Heart left ventricle (tissue), 16 donors: ENCODE measurements at places on chromosomes 2 and 18.

DNA sequence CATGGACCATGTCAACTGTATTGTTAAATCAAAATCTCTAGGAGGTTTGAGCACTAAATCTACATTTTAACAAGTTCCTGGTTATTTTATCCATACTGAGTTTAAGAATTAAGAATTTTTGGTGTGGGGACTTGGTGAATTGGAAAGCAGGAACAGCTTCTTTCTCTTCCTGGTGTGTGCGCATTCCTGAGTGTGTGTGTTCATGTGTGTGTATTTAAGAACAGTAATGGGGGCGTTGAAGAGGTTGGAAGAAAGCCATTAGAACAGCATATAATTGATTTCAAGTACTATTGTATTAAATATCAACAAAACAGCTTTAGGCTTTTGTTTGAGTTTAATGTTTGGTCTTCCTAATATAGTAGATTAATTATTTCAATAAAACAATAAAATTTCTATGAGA, 801.3 kb upstream of the ID2 start:
- no peak overlapping the region for H3K4me3 ChIP-seq
- H3K4me1 ChIP-seq: no peaks in the 10 kb centered on the region
- H3K27me3 ChIP-seq: peaks cover 5% of the 10 kb centered on the region
- no peak for DNase-seq
- no peaks in the 10 kb centered on the region for H3K36me3 ChIP-seq
- H3K27ac ChIP-seq: no peak overlapping the region

- peaks cover 28% of the 10 kb centered on the region for H3K27me3 ChIP-seq
- peaks cover 8% of the 10 kb centered on the region for H3K4me1 ChIP-seq
- H3K4me3 ChIP-seq: no peak overlapping the region
- DNase-seq: no peak
Observed at GRCh38 chr2:218881744-218882460, 1.2 kb downstream of the WNT10A start.

- no peak for DNase-seq
- no peaks in the 10 kb centered on the region for H3K36me3 ChIP-seq
- H3K4me3 ChIP-seq: no peak overlapping the region
- no peak overlapping the region for H3K27ac ChIP-seq
Observed at GRCh38 chr2:126358122-126358521, 297.8 kb upstream of the GYPC start.

DNA sequence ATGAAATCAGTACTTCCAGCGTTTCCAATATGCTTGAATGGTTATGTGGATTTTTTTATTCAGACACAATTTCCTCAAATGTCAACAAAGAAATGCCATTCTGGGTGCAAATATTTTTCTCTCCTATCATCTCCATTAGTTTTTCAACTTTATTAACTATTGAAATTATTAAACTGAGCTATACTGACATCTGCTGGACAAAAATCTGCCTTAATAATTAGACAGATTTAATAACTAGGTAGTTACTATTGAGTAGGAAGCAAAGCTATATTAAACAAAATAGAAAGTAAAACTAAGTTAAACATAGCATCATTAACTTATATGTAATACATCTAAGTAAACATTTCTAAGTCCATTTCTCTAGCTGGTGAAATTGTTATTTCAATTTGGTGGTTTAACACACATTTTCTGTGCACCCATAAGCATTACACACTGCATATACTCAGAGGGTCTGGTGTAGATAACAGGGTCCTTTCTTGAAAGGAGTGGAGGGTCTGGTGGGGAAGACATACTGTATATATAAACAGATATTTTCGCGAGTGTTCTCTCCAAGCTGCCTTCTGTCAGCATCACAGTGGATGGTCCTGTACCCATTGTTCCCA, 77.0 kb downstream of the LANCL1 start:
- DNase-seq: no peak
- H3K4me1 ChIP-seq: no peaks in the 10 kb centered on the region
- H3K27me3 ChIP-seq: no peaks in the 10 kb centered on the region
- H3K36me3 ChIP-seq: no peaks in the 10 kb centered on the region

DNA sequence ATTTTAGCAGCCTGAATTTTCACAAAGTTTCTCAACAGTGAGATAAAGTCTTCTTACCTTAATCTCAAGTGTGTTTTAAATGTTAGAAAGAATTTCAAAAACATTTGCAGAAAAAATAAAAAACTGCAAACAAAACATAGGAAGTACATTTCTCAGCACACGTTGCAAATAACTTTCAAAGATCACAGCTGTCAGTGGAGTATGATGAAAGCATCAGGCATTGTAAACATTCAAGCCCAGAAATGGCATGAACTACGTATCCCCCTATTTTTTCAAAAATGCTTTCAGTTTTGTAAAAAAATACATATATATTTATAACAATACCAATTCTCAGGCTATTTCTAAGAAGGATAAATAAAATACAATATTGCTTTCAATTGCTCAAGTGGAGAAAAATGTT, 320.6 kb upstream of the TFPI start:
- DNase-seq: no peak
- no peak overlapping the region for H3K4me3 ChIP-seq
- no peaks in the 10 kb centered on the region for H3K27me3 ChIP-seq

DNA sequence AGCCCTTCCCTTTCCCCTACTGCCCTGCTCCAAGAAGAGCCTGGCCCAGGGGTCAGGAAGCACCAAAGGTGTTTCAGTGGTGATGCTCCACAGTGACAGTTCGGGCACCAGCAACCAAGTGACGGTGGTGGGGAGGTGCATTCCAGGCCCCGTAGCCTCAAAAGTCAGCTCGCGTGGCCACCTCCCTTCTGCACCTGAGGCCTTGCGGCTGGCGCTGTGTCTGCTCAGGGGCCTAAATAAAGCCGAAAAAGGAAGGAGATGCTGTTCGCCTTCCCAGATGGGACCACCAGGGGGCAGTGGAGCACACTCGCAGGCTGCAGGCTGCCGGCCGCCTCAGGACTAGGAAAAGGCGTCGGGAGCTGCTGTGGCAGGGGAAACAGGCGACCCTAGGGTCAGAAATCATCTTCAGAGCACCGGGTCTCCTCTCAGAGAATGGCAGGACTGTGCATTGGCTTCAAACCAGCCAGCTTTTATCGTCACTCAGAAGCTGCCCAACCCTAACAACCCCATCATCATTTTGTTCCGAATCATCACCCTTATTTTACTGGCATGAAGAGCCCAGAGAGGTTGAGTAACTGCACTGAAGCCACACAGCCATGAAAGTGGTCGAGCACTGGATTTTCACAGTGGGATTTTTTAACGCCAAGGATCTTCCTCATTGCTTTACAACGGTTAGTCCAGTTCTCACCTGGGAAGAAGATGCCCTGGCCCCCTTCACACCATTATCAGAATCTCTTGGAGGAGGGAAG, 213.0 kb upstream of the CELF4 start:
- H3K36me3 ChIP-seq: no peaks in the 10 kb centered on the region
- H3K27me3 ChIP-seq: no peaks in the 10 kb centered on the region
- no peaks in the 10 kb centered on the region for H3K4me1 ChIP-seq
- DNase-seq: peak; percentile 73
- H3K4me3 ChIP-seq: no peak overlapping the region
- H3K27ac ChIP-seq: no peak overlapping the region

DNA sequence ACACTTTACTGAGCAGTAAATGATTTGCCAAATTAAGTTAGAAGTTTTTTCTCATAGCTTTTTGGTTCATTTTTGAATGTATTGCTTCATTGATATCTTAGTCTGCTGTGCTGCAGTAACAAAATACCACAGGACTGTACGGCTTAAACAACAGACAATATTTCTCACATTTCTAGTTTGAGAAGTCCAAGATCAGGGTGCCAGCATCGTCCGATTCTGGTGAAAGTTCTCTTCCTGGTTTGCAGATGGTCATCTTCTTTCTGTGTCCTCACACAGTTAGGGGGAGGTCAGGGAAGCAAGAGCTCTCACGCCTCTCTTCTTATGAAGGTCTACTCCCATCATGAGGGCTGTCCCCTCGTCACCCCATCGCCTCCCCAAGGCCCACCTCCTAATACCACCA, 325.4 kb downstream of the PTPRM start:
- H3K4me3 ChIP-seq: no peak overlapping the region
- H3K27me3 ChIP-seq: no peaks in the 10 kb centered on the region
- peaks cover 26% of the 10 kb centered on the region for H3K4me1 ChIP-seq
- no peak for DNase-seq
- H3K27ac ChIP-seq: no peak overlapping the region
- no peaks in the 10 kb centered on the region for H3K36me3 ChIP-seq

DNA sequence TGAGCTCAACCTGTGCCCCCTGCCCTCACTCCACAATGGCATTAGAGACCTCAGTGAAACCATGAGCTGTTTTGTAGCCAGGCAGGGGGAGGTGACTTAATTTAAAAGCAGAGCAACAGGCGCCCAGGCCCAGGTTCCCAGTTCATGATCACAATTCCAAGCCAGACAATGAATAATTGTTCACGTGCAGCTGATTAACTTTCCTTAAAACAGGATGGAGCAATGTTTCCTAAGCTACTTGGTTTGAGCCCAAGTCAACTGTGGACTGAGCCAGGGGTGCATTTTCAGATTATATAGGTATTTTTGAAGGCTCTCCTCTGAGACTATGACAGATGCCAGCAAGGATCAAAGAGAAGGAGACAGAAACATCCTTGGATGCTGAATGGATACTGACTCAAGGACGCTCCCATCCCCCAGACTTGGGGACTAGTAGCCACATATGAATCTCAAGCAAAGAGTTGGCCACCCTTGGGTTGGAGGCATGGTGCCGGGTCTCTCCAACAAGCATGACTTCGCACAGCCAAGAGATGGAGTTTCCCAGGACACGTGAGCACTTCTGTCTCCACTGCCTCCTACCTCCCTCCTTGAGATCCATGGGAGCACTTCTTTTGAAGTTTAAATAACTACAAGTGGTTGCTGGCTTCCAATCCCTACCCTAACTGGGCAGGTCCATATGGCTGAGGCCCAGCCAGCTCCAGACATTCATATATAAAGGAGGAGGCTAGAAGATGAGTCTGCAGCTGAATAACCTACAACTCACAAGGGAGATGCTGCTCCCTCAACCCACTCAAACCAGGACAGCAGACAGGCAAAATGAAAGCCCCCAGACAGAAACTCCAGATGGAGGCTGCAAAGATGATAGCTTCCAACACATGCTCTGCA, 12.7 kb downstream of the SMAD7 start:
- H3K4me3 ChIP-seq: peak overlapping the region; percentile 27
- peaks cover 76% of the 10 kb centered on the region for H3K4me1 ChIP-seq
- H3K27me3 ChIP-seq: no peaks in the 10 kb centered on the region

GRCh38 chr2:64905338-64906024, 83.7 kb upstream of the SLC1A4 start:
- H3K36me3 ChIP-seq: no peaks in the 10 kb centered on the region
- no peak overlapping the region for H3K27ac ChIP-seq
- DNase-seq: no peak
- no peak overlapping the region for H3K4me3 ChIP-seq
- no peaks in the 10 kb centered on the region for H3K4me1 ChIP-seq
- H3K27me3 ChIP-seq: no peaks in the 10 kb centered on the region

DNA sequence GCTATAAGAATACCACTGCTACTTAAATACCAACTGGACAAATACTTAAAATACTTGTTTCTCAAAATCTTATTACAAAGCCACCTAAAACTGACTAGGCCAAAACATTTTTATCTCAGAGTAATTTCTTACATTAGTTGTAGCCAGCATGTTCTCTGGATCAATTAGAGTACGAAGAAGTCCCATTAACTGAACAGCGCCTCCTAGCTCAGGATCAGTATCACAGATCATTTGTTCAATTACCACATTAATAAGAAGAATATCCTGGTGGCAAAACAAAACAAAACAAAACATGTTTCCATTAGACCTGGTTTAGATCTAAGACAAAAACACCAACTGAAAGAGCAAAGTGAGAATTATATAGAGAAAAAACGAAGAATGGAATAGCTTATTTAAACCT, 36.0 kb downstream of the PPP4R3B start:
- H3K27ac ChIP-seq: no peak overlapping the region
- H3K36me3 ChIP-seq: peaks cover 100% of the 10 kb centered on the region
- peaks cover 11% of the 10 kb centered on the region for H3K4me1 ChIP-seq
- H3K27me3 ChIP-seq: no peaks in the 10 kb centered on the region

GRCh38 chr2:85834466-85834865, 54.3 kb downstream of the ST3GAL5 start:
- H3K4me1 ChIP-seq: no peaks in the 10 kb centered on the region
- H3K4me3 ChIP-seq: no peak overlapping the region
- no peak for DNase-seq
- peaks cover 7% of the 10 kb centered on the region for H3K36me3 ChIP-seq

GRCh38 chr2:322326-322725, 34.4 kb upstream of the ALKAL2 start:
- H3K27me3 ChIP-seq: no peaks in the 10 kb centered on the region
- H3K4me1 ChIP-seq: no peaks in the 10 kb centered on the region
- no peak overlapping the region for H3K4me3 ChIP-seq
- no peaks in the 10 kb centered on the region for H3K36me3 ChIP-seq
- no peak overlapping the region for H3K27ac ChIP-seq
- DNase-seq: no peak

DNA sequence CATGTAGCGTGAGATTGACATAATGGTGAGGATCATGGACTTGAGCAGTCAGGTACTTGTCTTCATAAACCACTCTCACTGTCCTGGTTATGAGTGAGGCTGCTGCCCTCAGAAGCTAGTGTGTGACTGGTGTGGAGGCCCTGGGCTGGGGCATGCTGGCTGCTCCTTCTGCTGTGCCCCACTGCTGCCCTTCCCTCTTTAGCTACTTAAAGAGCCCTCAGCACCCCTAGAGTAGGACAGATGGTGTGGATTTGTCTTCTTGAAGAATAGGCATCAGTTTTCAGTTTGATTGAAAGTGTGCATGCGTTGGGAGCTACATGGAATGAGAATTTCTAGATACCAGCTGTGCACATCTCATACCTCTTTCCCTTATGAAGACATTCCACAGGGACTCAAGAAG, 15.4 kb downstream of the CPLX4 start:
- H3K36me3 ChIP-seq: no peaks in the 10 kb centered on the region
- DNase-seq: no peak
- peaks cover 10% of the 10 kb centered on the region for H3K27me3 ChIP-seq
- no peak overlapping the region for H3K27ac ChIP-seq
- no peaks in the 10 kb centered on the region for H3K4me1 ChIP-seq

- H3K4me1 ChIP-seq: no peaks in the 10 kb centered on the region
- H3K4me3 ChIP-seq: no peak overlapping the region
- H3K27me3 ChIP-seq: no peaks in the 10 kb centered on the region
- no peak for DNase-seq
- no peaks in the 10 kb centered on the region for H3K36me3 ChIP-seq
Observed at GRCh38 chr18:59921384-59921891, 21.6 kb downstream of the PMAIP1 start.
